ENCODE measurements at places on chromosomes 1 and 21. TPM values are rescaled to one million over a fixed set of nuclear protein-coding genes. Genes with fewer than 3 reads are reported as not detected.

- no peaks in the 10 kb centered on the region for H3K4me1 ChIP-seq
- no peak overlapping the region for H3K27ac ChIP-seq
- no peak for DNase-seq
- no peak overlapping the region for H3K4me3 ChIP-seq
- no peaks in the 10 kb centered on the region for H3K36me3 ChIP-seq
- H3K27me3 ChIP-seq, result no peaks in the 10 kb centered on the region
These were observed 76.9 kb upstream of the LYST start for GRCh38 chr1:235943581-235944114.

- peaks cover 14% of the 10 kb centered on the region for H3K36me3 ChIP-seq
- peak overlapping the region; percentile 81 for H3K4me3 ChIP-seq
- H3K4me1 ChIP-seq, result peaks cover 15% of the 10 kb centered on the region
- no peak for DNase-seq
These were observed 701 bp downstream of the DEDD start for GRCh38 chr1:161131523-161132409.

GRCh38 chr21:41227357-41228005 lies 59.5 kb downstream of the BACE2 start:
- no peaks in the 10 kb centered on the region for H3K27me3 ChIP-seq
- no peak overlapping the region for H3K27ac ChIP-seq
- no peak overlapping the region for H3K4me3 ChIP-seq
- peaks cover 19% of the 10 kb centered on the region for H3K36me3 ChIP-seq
- H3K4me1 ChIP-seq, result peaks cover 12% of the 10 kb centered on the region

- no peak overlapping the region for H3K4me3 ChIP-seq
- H3K27ac ChIP-seq, result no peak overlapping the region
- H3K36me3 ChIP-seq, result no peaks in the 10 kb centered on the region
- H3K4me1 ChIP-seq, result peaks cover 11% of the 10 kb centered on the region
These were observed 5.1 kb upstream of the LAMTOR5 start for GRCh38 chr1:110412576-110412975.

- no peak for DNase-seq
- peak overlapping the region; percentile 21 for H3K27ac ChIP-seq
- peaks cover 17% of the 10 kb centered on the region for H3K36me3 ChIP-seq
- H3K4me1 ChIP-seq, result peaks cover 27% of the 10 kb centered on the region
These were observed 5.0 kb downstream of the PPP1R15B start for GRCh38 chr1:204406621-204407020.

GRCh38 chr1:76162254-76162653 lies 87.7 kb downstream of the ST6GALNAC3 start:
- no peak overlapping the region for H3K27ac ChIP-seq
- H3K4me3 ChIP-seq, result no peak overlapping the region
- no peaks in the 10 kb centered on the region for H3K27me3 ChIP-seq
- H3K4me1 ChIP-seq, result no peaks in the 10 kb centered on the region

- H3K36me3 ChIP-seq, result no peaks in the 10 kb centered on the region
- peak overlapping the region; percentile 78 for H3K4me3 ChIP-seq
- DNase-seq, result no peak
- H3K27me3 ChIP-seq, result no peaks in the 10 kb centered on the region
These were observed 1.1 kb downstream of the ADGRB2 start for GRCh38 chr1:31762726-31763670.

GRCh38 chr1:164787834-164788231 lies 228.8 kb downstream of the PBX1 start:
- H3K27ac ChIP-seq, result no peak overlapping the region
- peaks cover 21% of the 10 kb centered on the region for H3K4me1 ChIP-seq
- H3K27me3 ChIP-seq, result no peaks in the 10 kb centered on the region
- no peak overlapping the region for H3K4me3 ChIP-seq
- DNase-seq, result no peak
- H3K36me3 ChIP-seq, result no peaks in the 10 kb centered on the region

DNA sequence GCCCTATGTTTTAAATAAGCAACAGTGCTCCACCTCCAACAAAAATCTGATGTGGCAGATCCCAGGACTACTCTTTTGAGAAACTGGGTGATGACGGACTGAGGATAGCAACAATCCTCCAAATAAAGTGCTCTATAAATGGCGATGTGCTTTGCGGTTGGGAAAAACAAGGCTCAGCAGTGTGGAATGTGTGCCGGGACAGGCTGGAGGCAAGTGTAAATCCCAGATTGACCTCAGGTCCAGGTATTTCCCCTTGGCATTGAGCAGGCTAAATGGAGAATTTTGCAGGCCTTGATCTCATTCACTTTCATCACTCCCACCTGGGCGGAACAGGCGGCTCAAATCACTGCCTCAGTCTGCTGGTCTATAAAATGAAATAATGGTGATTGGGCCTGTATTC lies 35.1 kb downstream of the LRRC42 start:
- H3K36me3 ChIP-seq, result no peaks in the 10 kb centered on the region
- no peak overlapping the region for H3K4me3 ChIP-seq
- no peak overlapping the region for H3K27ac ChIP-seq
- no peaks in the 10 kb centered on the region for H3K27me3 ChIP-seq
- DNase-seq, result no peak
- H3K4me1 ChIP-seq, result no peaks in the 10 kb centered on the region

GRCh38 chr1:226663327-226663704 lies 75.8 kb downstream of the ITPKB start:
- peaks cover 97% of the 10 kb centered on the region for H3K4me1 ChIP-seq
- peak overlapping the region; percentile 94 for H3K27ac ChIP-seq
- H3K27me3 ChIP-seq, result no peaks in the 10 kb centered on the region
- no peaks in the 10 kb centered on the region for H3K36me3 ChIP-seq

DNA sequence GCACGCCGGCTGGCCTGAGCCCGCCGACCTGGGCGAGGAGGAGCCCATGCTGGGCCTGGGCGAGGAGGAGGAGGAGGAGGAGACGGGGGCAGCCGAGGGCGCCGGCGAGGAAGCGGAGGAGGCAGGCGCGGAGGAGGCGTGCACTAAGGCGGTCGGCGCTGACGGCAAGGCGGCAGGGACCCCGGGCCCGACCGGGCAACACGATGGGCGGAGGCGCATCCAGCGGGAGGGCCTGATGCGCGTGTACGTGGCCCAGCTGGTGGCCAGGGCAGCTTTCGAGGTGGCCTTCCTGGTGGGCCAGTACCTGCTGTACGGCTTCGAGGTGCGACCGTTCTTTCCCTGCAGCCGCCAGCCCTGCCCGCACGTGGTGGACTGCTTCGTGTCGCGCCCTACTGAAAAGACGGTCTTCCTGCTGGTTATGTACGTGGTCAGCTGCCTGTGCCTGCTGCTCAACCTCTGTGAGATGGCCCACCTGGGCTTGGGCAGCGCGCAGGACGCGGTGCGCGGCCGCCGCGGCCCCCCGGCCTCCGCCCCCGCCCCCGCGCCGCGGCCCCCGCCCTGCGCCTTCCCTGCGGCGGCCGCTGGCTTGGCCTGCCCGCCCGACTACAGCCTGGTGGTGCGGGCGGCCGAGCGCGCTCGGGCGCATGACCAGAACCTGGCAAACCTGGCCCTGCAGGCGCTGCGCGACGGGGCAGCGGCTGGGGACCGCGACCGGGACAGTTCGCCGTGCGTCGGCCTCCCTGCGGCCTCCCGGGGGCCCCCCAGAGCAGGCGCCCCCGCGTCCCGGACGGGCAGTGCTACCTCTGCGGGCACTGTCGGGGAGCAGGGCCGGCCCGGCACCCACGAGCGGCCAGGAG lies 7.2 kb upstream of the IBA57 start:
- H3K36me3 ChIP-seq, result no peaks in the 10 kb centered on the region
- H3K27me3 ChIP-seq, result no peaks in the 10 kb centered on the region
- no peaks in the 10 kb centered on the region for H3K4me1 ChIP-seq
- H3K4me3 ChIP-seq, result no peak overlapping the region
- H3K27ac ChIP-seq, result no peak overlapping the region
- no peak for DNase-seq

DNA sequence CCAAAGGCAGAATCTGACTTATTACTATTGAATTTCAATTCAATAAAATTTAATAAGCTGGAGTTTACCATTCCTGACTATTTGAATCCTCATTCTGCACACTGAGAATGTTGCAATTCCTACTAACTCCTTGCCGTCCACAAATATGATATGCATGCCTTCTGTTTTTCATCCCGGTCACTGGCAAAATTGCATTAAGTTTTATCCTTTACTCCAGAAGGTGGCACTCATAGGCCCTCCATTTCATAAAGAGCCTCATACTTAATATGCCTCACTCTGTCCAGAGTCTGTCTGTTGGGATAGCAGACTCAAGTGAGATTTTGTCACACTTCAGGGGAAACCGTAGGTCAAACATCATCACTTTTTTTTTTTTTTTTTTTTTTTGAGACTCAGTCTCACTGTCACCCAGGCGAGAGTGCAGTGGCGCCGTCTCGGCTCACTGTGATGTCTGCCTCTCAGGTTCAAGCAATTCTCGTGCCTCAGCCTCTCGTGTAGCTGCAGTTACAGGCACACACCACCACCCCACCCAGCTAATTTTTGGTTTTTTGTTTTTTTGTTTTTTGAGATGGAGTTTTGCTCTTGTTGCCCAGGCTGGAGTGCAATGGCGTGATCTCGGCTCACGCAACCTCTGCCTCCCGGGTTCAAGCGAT lies 27.3 kb downstream of the F11R start:
- no peak for DNase-seq
- H3K27me3 ChIP-seq, result no peaks in the 10 kb centered on the region
- H3K36me3 ChIP-seq, result peaks cover 4% of the 10 kb centered on the region

GRCh38 chr1:50047916-50048694 lies 24.4 kb upstream of the AGBL4 start:
- DNase-seq, result no peak
- no peaks in the 10 kb centered on the region for H3K36me3 ChIP-seq

- no peaks in the 10 kb centered on the region for H3K4me1 ChIP-seq
- no peaks in the 10 kb centered on the region for H3K36me3 ChIP-seq
These were observed 30.7 kb upstream of the RRP15 start for GRCh38 chr1:218254296-218254946.

GRCh38 chr1:51188230-51188629 lies 47.8 kb upstream of the RNF11 start:
- no peaks in the 10 kb centered on the region for H3K36me3 ChIP-seq
- no peaks in the 10 kb centered on the region for H3K27me3 ChIP-seq
- H3K4me3 ChIP-seq, result no peak overlapping the region
- H3K27ac ChIP-seq, result no peak overlapping the region
- DNase-seq, result no peak
- no peaks in the 10 kb centered on the region for H3K4me1 ChIP-seq

GRCh38 chr1:64683419-64683818 lies 61.5 kb upstream of the RAVER2 start:
- no peak for DNase-seq
- H3K27ac ChIP-seq, result no peak overlapping the region
- no peak overlapping the region for H3K4me3 ChIP-seq
- H3K36me3 ChIP-seq, result peaks cover 9% of the 10 kb centered on the region
- H3K4me1 ChIP-seq, result peaks cover 7% of the 10 kb centered on the region

DNA sequence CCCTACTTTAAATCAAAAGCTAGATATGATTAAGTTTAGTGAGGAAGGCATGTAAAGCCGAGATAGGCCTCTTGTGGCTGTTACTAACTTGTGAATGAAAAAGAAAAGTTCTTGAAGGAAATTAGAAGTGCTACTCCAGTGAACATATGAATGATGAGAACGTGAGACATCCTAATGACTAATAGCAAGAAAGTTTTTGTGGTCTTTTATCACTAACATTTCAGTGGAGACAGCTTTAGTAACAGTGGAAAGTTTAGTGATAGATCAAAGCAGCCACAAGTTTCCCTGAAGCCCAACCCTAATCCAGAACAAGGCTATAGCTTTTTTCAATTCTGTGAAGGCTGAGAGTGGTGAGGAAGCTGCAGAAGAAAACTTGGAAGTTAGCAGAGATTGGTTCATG lies 73.6 kb upstream of the LRRC8B start:
- DNase-seq, result no peak
- no peak overlapping the region for H3K4me3 ChIP-seq
- no peaks in the 10 kb centered on the region for H3K4me1 ChIP-seq
- no peak overlapping the region for H3K27ac ChIP-seq

- H3K27ac ChIP-seq, result peak overlapping the region; percentile 21
- no peak overlapping the region for H3K4me3 ChIP-seq
- no peak for DNase-seq
- no peaks in the 10 kb centered on the region for H3K36me3 ChIP-seq
- H3K27me3 ChIP-seq, result no peaks in the 10 kb centered on the region
These were observed 42.5 kb upstream of the POFUT2 start for GRCh38 chr21:45330075-45330781.

DNA sequence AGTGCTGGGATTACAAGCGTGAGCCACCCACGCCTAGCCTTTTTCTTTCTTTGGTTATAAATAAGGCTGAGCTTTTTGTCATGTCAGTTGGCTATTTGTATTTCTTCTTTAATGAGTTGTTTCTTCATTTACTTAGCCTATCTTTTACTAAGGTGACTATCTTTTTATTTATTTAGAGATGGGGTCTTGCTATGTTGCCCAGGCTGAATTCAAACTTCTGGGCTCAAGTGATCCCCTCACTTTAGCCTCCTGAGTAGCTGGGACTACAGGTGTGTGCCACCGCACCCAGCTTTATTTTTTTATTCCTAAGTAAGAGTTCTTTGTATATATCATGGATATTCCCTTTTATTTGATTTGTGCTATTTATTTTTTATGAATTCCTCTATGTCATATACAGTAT lies 11.9 kb downstream of the DMBX1 start:
- no peaks in the 10 kb centered on the region for H3K36me3 ChIP-seq
- no peaks in the 10 kb centered on the region for H3K4me1 ChIP-seq
- no peaks in the 10 kb centered on the region for H3K27me3 ChIP-seq
- no peak overlapping the region for H3K4me3 ChIP-seq
- no peak overlapping the region for H3K27ac ChIP-seq
- DNase-seq, result no peak

GRCh38 chr1:22710701-22711049 lies at the start of gene EPHB2:
EPHB2 (plus strand) TSS chr1:22710839; CDS start chr1:22710983, 144 bp downstream.
- peak within 1 kb of the TSS; percentile 72 for H3K4me3 ChIP-seq
- no peaks in the 10 kb centered on the region for H3K36me3 ChIP-seq
- no peaks in the 10 kb centered on the region for H3K27me3 ChIP-seq
- DNase-seq, result no peak
- peaks cover 16% of the 10 kb centered on the region for H3K4me1 ChIP-seq

- H3K36me3 ChIP-seq, result no peaks in the 10 kb centered on the region
- peak overlapping the region; percentile 76 for H3K27ac ChIP-seq
- peaks cover 38% of the 10 kb centered on the region for H3K4me1 ChIP-seq
- no peaks in the 10 kb centered on the region for H3K27me3 ChIP-seq
- no peak overlapping the region for H3K4me3 ChIP-seq
- no peak for DNase-seq
These were observed 23.4 kb downstream of the NIBAN1 start for GRCh38 chr1:184950906-184951305.

- DNase-seq, result no peak
- H3K4me1 ChIP-seq, result no peaks in the 10 kb centered on the region
- H3K36me3 ChIP-seq, result no peaks in the 10 kb centered on the region
These were observed 1.7 kb downstream of the PTGFR start for GRCh38 chr1:78492386-78492950.

- H3K4me3 ChIP-seq, result no peak overlapping the region
- peak overlapping the region; percentile 39 for H3K27ac ChIP-seq
- no peaks in the 10 kb centered on the region for H3K27me3 ChIP-seq
- peaks cover 15% of the 10 kb centered on the region for H3K4me1 ChIP-seq
These were observed 120.6 kb downstream of the SLC45A1 start for GRCh38 chr1:8438489-8438888.

GRCh38 chr1:167821969-167822685 lies 91.8 kb downstream of the ADCY10 start:
- no peak overlapping the region for H3K4me3 ChIP-seq
- peaks cover 11% of the 10 kb centered on the region for H3K4me1 ChIP-seq
- DNase-seq, result no peak
- H3K27ac ChIP-seq, result no peak overlapping the region
- no peaks in the 10 kb centered on the region for H3K36me3 ChIP-seq

Gene MAN1C1
- 21.0 TPM for total RNA-seq

Gene RAB3GAP2
- 37.9 TPM for total RNA-seq

Gene CACNA1S
- total RNA-seq, result not detected

Gene ZMYND12
- total RNA-seq, result 1.9 TPM

Gene C1QA
- total RNA-seq, result 501 TPM

Gene ACAP3
- total RNA-seq, result 121 TPM

Gene RGS1
- 127 TPM for total RNA-seq

Gene TOR1AIP2
- total RNA-seq, result 74.1 TPM

Gene NTRK1
- total RNA-seq, result 0.81 TPM

Gene PTPN7
- total RNA-seq, result 4.3 TPM

Data from thoracic aorta (tissue), 2 donors.